ENCODE measurements at places on chromosomes 5 and 9.

DNA sequence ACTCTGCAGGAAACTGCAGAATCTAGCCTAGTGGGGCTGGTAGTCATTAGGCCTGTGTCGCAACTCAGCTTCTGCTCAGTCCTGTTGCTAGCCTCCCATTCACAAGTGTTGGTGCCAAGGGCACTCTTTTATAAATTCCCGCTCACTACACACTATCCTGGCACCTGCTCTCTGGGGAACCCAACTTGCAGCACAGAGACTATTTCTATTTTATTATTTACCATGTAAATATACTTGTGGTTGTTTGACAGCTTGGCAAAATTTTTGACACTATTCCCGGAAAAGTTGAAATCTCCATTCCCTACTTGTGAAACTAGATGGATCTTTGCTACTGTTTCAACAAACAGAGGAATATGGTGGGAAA is 20.4 kb upstream of the SMC2 start:
- no peak for DNase-seq

GRCh38 chr5:31187591-31187990 is 5.9 kb upstream of the CDH6 start:
- DNase-seq = no peak

- DNase-seq = no peak
Observed at GRCh38 chr5:154095904-154096303, 57.1 kb downstream of the MFAP3 start.

- DNase-seq = no peak
Observed at GRCh38 chr5:156423597-156423996, 96.6 kb downstream of the SGCD start.

GRCh38 chr9:119453490-119453911 is 84.3 kb upstream of the BRINP1 start:
- no peak for DNase-seq

GRCh38 chr5:61915646-61916045 is 390.4 kb upstream of the KIF2A start:
- no peak for DNase-seq

GRCh38 chr5:53323943-53324642 is 156.3 kb upstream of the FST start:
- DNase-seq = no peak

- no peak for DNase-seq
Observed at GRCh38 chr5:84273517-84273883, 111.2 kb downstream of the EDIL3 start.

DNA sequence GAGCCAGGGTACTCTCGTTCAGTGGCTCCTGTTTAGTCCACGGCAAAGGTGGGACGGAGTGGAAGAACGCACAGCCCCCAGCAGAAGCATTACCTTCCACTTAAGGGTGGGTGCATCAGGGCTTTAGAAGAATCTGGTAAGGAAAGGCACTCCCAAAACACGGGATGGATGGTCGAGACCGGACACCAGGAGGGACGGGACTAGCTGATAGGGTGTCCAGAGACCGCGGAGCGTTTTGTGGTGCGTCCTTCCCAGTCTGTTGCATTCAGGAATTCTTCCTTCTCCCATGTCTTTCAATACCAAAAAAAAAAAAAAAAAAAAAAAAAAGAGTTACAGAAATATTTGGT is 545 bp upstream of the CTSV start:
- no peak for DNase-seq

DNA sequence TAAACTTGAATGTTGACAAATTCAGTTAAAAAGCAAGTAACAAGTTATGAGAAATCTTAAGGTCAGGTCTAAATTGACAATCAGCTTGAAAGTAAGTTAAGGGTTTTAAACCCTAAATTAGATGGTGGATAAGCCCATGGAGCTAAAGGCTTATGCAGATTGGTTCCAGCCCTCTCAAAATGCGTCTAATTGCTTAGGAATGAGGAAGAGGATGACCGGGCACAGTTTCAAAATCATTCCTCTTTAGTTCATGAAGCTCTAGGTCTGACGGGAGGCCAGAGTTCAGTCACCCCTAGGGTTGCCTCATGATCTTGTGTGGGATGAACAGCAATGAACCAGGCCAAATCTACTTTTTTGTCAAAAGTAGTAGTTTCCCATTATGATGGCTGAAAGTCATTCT is 75.4 kb downstream of the SLC38A9 start:
- DNase-seq = no peak
